ENCODE measurements at places on chromosomes 4 and X.

GRCh38 chr4:79013756-79014155 lies 74.5 kb upstream of the PAQR3 start:
- DNase-seq, result no peak

DNA sequence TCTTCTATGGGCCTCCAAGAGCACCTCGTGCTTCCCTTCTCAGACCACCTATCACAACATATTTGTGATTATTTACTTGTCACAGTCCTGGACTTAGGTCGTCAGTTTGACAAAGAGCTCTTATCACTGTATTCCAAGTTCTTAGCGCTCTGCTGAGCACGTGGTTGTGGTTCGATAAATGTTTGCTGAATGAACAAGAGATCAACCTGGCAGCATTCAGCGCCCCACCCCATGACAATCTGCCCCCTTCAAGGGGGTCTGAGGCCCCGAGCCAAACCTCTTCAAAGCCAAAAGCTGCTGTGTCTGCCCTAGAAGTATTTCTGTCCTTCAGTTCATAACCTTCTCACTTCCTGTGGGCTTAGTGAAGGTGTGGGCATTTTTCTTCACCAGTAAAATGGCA lies 15.0 kb downstream of the RPS4X start:
- DNase-seq, result no peak

DNA sequence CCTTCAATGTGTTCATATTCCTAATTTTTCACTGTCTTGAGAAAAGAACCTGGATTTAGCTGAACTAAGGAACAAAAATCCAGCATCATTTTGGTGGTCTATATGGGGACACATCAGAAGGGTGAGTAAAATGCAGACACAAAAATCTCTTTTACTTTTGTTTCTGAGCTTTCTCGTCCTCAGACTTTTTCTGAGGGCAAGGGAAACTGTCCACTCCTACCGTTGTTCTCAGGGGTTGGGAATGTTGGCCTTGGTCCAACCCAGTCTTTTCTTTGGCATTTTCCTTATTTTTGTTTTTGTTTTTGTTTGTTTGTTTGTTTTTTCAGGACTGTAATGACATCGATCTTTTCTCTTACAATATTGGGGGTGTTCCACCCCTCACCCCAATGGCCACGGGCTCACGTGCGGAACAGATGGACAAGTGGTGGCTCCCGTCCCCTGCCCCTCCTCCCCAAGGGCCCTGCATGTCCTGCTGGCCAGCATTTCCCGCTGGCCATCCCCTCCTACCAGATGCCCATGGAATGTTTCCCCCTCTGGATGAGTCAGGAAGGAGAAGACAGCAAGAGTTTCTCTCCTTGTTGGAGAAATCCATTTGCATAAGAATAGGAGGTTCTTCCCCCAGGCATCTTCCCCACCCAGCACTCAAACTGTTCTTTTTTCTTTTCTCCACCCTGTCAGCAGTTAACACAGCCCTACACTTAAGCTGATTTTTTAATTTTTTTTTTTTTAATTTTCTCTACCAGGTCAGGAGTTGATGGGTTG lies 305.4 kb upstream of the NDST4 start:
- DNase-seq, result no peak

DNA sequence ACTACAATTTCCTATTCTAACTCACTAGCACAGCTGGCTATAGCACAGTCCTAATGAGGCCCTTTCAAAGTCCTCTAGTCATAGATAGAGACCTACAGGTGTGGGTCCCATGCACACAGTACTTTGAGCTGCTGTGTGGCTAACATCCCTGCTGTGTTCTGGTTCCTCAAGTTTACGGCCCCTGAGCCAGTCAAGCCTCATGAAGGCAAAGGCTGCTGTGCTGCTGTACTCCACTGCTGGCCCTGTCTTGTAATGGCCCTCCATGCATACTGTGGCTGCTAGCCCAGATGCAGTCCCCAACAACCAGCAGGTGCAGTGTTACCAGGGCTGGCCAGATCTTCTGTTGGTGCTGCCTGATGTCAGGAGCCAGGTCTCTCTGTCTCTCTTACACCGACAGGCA lies 23.4 kb upstream of the ENPEP start:
- no peak for DNase-seq

- DNase-seq, result no peak
These were observed 758.5 kb downstream of the KCTD8 start for GRCh38 chr4:43690116-43690515.

DNA sequence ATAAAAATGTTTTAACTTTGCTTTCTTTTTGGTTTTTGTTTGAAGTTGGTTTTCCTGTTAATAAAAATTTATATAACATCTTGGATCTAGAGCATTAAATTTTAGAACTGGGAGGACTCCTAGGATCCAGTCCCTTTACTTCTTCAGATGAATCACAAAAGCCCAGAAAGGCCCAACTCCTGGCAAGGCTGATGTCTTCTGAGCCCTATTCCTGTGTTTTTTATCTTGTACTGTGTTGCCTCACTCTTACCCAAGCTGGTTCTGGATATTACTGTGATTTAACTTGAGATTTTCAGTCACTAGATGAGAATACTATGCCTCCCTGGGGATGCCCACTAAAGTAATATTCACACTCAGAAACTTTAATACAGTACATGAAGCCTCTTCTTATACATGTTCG lies 127.1 kb upstream of the GALNT7 start:
- DNase-seq, result no peak

- DNase-seq, result no peak
These were observed 114.3 kb downstream of the GABRB1 start for GRCh38 chr4:47145630-47146029.

DNA sequence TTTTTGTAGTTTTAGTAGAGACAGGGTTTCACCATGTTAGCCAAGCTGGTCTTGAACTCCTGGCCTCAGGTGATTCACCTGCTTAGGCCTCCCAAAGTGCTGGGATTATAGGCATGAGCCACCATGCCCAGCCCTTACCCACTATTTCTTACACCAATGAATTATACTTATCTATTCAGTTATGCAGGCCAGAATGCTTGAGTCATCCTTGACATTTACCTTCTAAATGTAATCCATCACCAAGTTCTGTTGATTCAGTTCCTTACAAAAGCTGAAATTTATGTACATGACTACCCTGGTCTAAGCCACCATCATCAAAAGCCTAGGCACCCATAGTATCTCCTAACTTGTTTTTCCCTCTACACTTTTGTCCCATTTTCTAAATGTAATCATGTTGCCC lies 585.7 kb downstream of the IL15 start:
- DNase-seq, result no peak

- no peak for DNase-seq
These were observed 624.6 kb upstream of the TECRL start for GRCh38 chr4:65033899-65034298.

GRCh38 chr4:129322920-129323319 lies 227.0 kb downstream of the C4orf33 start:
- DNase-seq, result no peak

DNA sequence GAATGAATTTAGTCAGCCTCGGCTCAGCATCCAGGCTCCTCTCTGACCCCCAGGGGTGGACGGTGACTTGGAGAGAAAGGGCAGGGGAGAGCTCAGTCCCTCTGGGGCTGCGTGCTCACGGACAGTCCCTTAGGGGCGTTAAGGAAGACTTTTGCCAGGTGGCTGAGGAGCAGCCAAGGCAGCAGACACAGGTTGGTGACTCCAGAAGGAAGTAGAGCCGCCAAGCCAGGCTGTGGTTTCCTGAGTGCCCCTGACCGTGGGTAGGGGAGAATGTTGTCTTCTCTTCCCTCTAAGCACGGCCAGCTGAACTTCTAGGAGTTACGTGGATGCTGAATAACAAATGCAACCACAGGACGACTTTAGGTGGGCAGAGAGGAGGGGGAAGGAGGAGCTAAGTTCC lies 91.0 kb upstream of the MTM1 start:
- no peak for DNase-seq

DNA sequence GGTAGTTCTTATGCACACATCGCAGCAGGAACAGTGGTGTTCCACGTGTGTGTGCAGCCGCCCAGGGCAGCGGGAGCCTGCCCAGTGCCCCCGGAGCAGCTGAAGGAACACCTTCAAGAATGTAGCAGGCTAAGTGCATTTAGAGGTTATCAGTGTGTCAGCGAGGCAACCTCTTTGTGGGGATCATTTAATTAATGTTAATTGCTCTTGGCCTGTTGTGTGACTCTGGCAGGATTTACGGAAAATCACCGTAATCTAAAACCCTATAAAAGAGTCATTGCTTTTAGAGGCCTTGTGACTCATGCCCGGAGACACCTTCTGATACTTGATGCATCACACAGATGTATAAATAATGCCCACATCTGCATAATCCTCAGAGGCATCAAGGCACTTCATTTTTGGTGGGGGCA lies 47.3 kb upstream of the GATB start:
- no peak for DNase-seq

DNA sequence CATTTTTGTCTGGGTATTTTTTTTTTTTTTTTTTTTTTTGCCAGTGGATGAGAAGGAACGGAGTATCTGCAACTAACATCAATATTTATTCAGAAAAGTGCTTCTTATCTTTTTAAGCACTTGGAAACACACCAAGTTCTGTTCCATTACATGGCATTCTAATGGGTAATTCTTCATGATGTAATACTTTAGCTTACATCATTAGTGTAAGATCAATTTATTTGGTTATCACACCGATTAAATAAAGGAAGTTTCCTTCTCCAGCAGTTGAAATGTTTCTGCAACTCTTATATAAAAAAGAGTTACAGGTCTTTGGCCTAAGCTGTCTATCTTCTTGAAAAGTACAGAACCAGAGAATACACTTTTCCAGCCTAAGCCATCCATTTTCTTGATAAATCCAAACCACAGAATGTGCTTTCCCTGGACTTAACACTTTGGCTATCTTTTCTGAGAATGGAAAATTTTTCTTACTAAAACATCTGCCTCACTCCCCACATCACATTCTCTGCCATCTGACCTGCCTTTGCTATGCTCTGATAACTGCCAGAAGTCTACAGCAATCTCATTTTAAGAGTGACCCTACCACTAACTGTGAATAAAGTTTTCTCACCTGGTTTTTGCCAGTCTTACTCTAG lies 191.9 kb upstream of the MAB21L2 start:
- no peak for DNase-seq

GRCh38 chrX:12971282-12972003 lies 3.5 kb upstream of the TMSB4X start:
- peak; percentile 67 for DNase-seq

DNA sequence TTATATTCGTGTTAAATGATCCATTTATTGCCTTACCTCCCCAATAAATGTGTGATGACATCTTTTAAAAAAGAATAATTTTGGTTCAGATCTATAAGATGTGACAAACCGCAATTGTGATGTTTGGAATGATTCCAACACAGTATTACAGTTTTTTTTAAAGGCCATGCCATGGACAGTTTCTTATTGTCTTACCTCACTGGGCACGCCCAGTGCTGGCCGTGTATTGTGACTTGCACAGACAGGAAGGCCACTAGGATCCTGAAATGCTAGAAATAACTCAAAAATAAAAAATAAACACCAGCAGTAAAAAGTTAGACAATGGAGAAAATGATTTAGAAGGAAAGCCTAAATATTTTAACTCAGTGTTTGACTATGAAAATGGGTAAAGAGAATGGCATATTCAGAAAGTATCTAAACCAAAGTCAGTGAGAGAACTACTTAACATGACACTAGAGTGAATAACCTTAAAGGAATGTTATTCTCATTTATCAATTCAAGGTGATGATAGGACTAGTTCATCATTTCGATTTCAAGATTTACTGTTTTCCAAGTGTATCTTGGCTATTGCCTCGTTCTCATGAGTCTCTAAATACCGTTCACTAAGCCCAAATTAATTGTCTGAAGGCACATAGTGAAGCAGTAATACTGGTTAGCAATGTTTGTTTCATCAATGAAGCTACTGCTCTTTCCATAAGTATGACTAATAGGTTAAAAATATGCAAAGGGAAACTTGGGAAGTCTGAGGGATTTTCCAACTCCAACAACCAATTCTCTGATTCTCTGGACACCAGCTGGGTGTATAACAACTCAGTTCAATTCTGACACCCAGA lies 46.1 kb upstream of the VEGFC start:
- no peak for DNase-seq

DNA sequence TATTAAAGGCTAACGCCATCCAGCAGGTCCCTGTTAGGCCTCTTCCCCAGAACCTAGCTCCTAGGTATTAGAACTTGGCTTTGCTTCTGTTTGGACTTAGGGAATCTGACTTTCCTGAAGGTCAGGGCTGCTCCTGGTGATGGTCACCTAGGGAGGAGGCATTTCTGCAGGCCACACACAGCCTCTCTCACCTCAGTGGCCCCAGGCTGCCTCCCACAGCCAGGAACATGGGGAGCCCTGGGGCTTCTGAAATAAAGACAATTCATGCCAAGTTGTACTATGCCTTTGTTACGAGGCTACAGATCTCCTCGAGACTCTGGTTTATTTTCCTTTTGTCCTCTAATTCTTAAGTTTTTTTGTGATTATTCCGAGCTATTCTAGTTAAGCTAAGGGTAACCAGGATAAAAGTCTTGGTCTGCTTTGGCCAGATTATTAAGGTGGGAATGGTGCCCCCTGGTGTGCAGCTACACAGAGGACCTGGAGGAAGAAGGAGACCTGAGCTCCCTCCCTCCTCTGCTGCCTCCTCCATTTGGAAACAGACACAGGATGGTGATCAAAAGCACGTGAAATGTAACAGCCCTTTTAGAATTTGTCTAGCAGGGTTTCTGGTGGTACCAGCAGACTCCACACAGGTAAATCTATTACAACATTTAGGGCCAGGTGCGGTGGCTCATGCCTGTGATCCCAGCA lies 131.0 kb downstream of the DCLK2 start:
- no peak for DNase-seq

GRCh38 chr4:3223956-3224748 lies 24.8 kb upstream of the MSANTD1 start:
- no peak for DNase-seq

DNA sequence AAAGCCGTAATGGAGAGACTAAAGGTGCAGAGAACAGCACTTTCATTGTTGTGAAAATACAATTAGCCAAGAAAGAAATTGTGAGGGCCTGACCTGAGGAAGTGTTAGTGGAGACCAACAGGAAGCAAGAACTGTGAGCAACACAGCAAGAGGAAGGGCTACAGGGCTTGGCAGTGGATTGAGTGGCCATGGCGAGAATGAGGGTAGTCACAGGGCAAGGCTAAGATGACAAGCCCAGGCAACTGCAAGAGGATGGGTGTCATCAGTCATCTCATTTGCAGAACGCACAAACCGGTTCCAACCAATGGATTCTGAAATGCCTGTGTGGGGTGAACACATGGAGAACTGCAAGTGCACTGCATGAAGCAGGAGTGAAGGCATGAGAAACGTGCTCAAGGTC lies 3.6 kb downstream of the SLC10A6 start:
- no peak for DNase-seq

- no peak for DNase-seq
These were observed 55.4 kb downstream of the ZFX start for GRCh38 chrX:24204958-24205357.

- DNase-seq, result no peak
These were observed 13.2 kb upstream of the SHOX start for GRCh38 chrX:617401-617800.

GRCh38 chrX:3280706-3281105 lies 65.7 kb downstream of the MXRA5 start:
- no peak for DNase-seq

DNA sequence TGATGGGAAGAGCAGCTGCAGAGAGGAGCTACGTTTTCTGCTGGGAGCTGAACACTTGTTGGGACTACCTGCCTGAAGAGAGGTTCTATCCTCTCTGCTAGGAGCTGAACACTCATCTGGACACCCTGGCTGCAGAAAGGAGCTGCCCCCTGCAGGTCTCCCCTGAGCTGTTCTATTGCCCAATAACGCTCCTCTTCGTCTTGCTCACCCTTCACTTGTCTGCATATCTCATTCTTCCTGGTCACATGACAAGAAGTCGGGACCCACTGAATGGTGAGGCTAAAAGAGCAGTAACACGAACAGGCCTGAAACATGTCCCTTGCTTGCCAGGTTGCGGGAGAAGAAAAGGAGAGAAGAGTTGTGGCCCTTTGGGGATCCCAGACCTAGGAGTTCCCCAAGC lies 27.8 kb downstream of the NAA11 start:
- no peak for DNase-seq
